Amygdala (tissue), 56 donors: ENCODE measurements at places on chromosomes 16 and 17.
A peak's percentile ranks its signal among the peaks of the same experiment; 100 is the strongest.

DNA sequence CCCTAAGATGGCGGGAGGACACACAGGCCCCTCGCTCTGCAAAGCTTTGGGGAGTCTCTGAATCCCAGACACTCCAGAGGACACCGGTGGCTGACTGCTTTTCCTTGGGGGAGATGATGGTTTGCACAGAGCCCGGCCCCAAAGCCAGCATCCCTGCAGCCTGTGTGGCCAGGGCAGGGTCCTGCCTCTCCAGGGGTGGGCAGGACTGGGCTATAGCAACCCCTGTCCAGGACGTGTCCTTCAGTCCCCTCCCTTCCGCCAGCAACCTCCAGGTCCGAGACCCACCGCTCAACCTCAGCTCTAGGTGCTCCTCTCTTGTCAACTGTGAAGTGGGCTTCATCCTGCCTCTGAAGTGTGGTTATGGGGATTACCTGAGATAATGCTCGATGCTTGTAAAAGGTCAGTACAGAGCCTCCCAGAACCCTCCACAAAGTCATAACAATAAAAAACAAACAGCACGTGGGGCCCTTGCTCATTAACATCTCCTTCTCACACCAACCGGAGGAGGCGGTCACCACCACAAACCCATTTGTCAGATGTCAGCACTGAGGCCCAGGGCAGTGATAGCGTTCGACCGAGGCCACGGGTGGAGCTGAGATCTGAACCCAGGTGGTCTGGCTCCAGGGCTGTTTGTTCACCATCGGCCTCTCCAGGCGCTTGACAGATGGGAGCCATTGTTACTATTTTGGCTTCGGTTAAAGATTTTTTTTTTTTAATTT lies 304.8 kb downstream of the IRF8 start:
- DNase-seq, result no peak

GRCh38 chr16:1082266-1082951 lies 9.9 kb downstream of the SSTR5 start:
- DNase-seq, result no peak

GRCh38 chr16:24700549-24701392 lies 28.7 kb upstream of the TNRC6A start:
- peak; percentile 66 for DNase-seq

DNA sequence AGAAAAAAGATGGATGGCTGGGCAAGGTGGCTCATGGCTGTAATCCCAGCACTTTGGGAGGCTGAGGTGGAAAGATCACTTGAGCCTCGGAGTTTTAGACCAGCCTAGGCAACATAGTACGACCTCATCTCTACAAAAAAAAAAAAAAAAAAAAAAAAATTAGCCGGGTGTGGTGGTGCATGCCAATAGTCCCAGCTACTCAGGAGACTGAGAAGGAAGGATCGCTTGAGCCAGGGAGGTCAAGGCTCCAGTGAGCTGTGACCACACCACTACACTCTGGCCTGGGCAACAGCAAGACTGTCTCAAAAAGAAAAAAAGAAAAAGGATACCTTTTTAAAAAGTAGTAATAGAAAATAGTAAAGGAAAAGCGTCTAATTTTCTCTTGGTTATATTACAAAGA lies 20.7 kb downstream of the ZNF652 start:
- DNase-seq, result no peak

DNA sequence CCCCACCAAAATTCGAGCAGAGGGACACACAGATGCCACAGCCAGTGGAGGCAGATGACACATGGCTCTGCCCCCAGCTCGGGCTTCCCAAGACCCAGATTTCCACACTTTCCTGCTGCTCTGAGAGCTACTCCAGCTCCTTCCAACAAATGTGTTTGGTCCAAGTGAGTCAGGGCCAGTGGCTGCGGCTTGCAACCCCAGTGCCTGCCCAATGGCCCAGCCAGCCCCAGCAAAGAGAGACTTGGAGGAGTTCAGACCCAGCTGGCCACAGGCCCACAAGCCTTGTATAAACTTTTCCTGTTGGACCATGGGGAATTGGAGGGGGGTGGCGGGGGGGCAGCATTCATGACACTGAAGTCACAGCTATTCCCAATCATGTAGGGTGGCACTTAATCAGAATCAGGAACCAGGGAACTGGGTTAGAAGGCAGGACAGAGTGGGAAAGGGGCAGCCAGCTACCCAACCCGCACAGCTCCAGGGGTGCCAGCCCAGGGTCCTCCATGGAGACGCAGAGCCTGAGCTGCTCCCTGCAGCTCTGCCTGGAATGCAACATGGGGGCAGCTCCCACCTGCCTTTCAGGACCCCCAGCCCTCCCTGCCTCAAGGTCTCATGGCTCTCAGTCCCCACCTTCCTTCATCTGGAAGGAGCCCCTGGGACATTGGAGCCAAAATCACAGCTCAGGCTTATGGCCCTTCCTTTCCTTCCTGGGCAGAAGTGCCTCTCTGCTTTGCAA lies 17.5 kb upstream of the C16orf78 start:
- no peak for DNase-seq

DNA sequence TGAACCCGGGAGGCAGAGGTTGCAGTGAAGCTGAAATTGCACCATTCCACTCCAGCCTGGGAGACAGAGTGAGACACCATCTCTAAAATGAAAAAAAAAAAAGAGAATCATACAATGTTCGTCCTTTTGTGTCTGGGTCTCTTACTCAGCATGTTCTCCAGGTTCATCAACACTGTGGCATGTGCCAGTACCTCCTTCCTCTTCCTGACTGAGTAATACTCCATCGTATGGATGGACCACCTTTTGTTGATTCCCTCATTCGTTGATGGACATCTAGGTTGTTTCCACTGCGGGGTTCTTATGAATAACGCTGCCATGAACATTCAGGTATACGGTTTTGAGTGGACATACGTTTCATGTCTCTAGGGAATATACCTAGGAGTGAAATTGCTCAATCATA lies 4.1 kb upstream of the HS3ST6 start:
- DNase-seq, result no peak

- peak; percentile 58 for DNase-seq
Measured at GRCh38 chr17:31582151-31582907, 190.9 kb downstream of the RAB11FIP4 start.

- DNase-seq, result no peak
Measured at GRCh38 chr17:73706858-73707257, 62.6 kb upstream of the SDK2 start.

GRCh38 chr17:27341041-27341471 lies 47.1 kb downstream of the WSB1 start:
- no peak for DNase-seq

DNA sequence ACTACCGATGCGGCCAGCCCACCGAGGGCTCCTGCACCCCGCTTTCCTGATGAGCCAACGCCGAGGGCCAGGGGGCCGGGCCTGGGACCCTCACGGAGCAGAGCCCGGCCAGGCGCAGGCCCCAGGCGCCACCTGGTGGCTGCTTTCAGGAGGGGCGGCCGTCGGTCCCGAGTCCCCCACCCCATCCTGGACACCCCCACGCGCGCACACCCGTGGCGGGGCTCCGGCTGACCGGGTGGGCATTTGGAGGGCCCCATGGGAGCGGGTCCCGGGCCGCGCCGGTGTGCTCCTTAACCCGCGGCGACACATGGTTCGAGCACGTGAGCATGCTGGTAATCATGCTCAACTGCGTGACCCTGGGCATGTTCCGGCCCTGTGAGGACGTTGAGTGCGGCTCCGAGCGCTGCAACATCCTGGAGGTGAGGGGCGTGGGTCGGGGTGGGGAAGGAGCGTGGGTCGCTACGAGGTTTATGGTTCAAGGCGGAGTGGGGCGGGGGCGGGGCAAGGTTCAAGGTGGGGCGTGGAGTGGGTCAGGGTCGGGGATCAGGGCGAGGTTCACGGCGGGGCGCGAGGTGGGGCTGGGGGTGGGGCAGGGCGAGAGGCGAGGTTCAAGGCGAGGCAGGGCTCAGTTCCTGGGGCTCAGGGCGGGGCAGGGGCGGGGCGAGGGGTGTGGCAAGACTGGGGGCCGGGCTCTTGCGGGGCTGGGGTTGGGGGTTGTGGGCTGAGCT lies 30.2 kb downstream of the TPSG1 start:
- no peak for DNase-seq

- no peak for DNase-seq
Measured at GRCh38 chr17:58932956-58933355, 173.7 kb downstream of the TRIM37 start.

GRCh38 chr16:75262104-75262799 lies 10.8 kb upstream of the BCAR1 start:
- DNase-seq, result no peak

GRCh38 chr17:50561746-50562141 lies 1.2 kb downstream of the CACNA1G start:
- DNase-seq, result no peak

- DNase-seq, result no peak
Measured at GRCh38 chr16:22694887-22695382, 119.0 kb upstream of the HS3ST2 start.

GRCh38 chr16:12323007-12323758 lies 346.6 kb downstream of the SNX29 start:
- DNase-seq, result no peak

- no peak for DNase-seq
Measured at GRCh38 chr17:14737984-14738651, 437.2 kb downstream of the HS3ST3B1 start.

DNA sequence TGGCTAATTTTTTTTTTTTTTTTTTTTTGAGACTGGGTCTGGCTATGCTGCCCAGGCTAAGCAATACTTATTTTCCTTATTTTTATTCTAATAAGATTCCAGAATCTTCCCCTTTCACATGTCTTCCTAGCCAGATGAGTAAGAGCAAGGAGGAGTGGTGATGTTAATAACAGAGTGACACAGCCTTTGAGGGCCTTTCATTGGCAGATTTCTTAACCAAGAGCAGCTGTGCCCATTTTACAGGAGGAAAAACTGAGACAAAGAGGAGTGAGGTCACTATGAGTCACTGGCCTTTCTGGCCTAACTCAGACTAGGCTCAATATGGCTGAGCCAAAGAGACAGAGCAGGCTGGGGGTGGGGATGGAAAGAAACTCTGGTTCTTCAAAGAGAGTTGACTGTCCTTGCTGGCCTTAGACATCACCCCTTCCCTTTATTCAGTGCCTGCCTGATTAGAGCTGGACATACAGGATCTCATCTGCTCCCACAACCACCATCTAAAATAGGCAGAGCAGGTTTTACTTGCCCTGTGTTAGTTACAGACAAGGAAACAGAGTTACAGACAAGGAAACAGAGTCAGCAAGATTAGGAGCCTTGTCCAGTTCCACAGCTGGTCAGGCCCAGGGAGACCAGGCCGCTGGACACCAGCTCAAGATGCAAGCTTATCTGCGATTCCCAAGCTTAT lies 50.0 kb upstream of the TOB1 start:
- no peak for DNase-seq

- no peak for DNase-seq
Measured at GRCh38 chr16:20905576-20905975, 5.0 kb downstream of the LYRM1 start.

- no peak for DNase-seq
Measured at GRCh38 chr16:58026139-58026704, 668 bp downstream of the MMP15 start.

- no peak for DNase-seq
Measured at GRCh38 chr16:61792194-61792909, 243.9 kb downstream of the CDH8 start.

- DNase-seq, result no peak
Measured at GRCh38 chr17:34465789-34466188, 102.8 kb upstream of the CCL1 start.

DNA sequence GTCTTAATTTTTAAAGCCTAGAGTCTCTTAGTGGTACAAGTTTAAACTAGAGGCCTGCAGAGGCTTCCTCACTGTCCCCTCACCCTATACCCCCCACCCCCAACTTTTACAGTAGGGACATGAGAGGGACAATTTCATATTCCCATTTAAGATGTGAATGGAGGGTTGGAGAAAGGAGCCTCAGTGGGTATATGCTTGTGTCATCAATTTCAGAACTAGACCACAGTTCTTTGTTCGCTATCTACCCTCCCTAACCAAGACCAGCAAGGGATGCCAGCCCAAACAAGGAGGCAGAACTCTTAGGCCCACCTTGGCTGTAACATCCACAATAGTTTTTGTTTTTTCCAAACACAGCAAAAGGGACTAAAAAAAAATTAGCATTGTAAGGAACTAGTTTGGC lies 14.0 kb upstream of the SALL1 start:
- DNase-seq, result no peak

- DNase-seq, result no peak
Measured at GRCh38 chr16:88430524-88431446, 22.3 kb upstream of the ZFPM1 start.

DNA sequence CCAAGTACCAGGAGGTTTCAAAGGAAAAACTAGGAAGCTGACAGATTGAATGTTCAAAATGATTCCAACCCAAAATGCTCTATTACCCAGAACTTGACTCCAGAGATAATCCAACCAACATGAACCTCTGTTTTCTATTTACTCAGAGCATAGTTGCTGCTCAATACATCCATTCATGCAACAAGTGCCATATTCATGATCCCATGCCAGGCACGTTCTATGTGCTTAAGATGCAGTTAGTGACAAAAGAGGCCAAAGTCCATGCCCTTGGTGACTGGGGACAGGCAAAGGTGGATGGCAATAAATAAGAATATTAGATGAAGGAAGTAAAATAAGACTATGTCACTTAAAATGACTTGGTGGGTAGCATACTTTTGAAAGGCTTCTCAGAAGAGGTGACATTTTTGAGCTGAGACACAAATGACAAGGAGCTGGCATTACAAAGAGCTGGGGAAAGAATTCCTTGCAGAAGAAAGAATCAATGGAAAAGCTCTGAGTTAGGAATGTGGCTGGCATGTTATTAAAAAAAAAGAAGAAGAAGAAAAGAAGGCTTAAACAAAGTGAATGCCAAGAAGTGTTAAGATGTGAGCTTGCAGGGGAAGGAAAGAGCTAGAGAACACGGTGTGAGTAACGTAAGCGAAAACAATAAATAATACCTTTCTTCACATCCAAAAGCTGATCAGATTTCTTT lies 34.5 kb downstream of the TOX3 start:
- DNase-seq, result no peak

- DNase-seq, result no peak
Measured at GRCh38 chr17:68775318-68775717, 174.2 kb upstream of the FAM20A start.

DNA sequence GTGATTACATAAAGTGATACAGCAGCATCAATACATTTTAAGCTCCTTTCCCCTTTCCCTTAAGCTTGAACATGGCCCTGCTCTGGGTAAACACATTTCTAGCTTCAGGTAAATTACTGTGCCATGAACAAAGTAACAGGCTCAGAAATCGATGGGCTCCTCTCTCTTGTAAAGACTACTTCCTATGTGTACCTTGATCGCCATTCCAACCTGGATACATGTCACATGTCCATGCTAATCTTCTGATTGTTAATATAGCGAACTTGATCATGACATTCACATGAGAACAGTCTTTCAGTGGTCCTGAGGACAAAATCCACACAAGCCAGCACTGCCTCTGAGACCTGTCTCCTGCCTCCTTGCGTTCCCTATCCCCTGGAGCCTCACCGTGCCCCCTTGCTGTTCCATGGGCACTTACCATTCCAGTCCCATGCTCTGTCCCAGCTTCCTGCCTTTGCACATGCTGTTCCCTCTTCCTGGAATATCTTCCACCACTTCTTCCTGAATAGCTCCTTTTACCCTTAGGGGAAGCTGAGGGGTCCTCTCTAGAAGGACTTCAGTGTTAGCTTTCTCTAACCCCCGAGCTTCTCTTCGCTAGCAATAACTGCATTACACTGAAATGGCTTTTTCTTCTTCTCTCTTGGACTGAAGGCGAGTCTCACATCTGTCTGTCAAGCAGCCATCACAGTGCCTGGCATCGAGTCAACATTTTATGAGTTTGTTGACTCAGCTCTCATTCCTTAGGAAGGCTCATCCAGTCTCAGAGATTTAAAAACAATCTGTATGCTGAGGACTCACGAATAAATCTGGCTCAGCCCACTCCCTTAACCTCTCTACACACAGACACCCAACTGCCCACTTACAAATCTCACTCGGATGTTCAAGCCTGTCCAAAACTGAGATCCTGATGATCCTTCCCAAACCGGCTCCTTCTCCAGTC lies 93.3 kb downstream of the ASIC2 start:
- DNase-seq, result no peak

- DNase-seq, result no peak
Measured at GRCh38 chr16:56109205-56109604, 82.1 kb upstream of the GNAO1 start.
